ENCODE measurements at places on chromosomes 1 and 21.

DNA sequence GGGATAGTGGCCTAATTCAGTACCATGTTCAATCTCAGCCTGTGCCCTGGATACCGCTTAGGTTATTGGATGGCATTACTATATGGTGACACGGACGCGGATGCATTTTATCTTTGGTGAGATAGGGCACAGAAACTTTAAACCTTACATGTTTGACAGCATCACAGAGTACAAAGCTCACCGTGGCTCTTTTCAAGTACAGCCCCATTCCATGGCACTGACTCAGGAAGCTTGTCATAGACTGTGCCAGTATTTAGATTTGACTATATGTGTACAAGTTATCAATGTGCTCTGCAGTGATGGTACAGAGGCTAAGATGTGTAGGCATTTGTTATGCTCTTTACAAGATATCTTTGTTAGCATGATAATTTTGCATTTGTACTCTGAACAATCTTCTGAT lies 169.0 kb downstream of the RYR2 start:
- DNase-seq, result no peak

DNA sequence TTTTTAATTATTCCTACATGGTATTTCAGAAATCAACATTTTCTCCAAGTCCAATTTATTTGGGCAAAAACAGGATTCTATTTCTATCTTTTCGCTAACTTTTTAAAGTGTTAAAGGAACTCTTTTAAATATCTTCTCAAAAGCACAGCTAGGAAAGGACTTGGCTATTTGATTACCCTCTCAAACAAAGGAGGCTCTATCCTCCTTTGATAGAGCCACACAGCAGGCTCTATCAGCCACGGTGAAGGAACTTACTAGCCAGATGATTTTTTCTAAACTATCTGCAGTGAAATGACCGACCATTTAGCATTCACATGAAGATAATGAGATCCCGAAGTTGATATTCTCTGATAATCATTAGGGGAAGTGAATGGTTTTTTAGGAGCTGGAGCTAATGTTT lies 9.1 kb downstream of the ANGPTL7 start:
- no peak for DNase-seq

- DNase-seq, result no peak
Measured at GRCh38 chr1:151370211-151370911, 2.1 kb downstream of the SELENBP1 start.

DNA sequence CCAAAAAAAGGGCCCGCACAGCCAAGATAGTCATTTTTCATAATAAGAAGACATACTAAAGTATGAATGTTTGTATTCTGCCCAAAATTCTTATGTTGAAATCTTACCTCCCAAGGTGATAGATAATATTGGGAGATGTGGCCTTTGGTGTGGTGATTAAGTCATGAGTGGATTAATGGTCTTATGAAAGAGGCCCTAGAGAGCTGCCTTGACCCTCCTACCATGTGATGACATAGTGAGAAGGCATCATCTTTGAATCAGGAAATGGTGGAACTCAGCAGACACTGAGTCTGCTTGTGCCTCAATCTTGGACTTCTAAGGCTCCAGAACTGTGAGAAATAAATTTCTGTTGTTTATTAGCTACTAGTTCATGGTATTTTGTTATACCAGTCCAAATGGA lies 11.8 kb upstream of the RNPC3 start:
- DNase-seq, result peak; percentile 46

- DNase-seq, result no peak
Measured at GRCh38 chr21:26686705-26687104, 113.6 kb upstream of the CYYR1 start.

DNA sequence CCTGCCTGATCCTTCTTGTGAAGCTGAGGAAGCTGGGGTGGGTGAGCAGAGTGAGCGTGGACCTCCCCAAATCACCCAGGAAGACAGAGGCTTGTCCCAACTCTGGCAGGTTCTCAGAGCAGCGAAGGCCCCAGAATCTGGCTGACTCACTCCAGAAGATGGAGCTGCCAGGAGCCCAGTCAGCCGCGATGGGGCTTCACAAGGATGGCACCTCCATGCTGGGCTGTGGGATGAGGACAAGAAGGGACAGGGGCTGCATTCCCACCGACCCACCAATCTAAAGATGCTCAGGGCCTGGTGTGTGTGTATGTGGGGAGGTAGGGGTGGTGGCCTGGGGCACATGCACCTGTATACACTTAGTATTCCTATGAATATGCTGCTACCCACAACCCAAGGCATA lies 52.9 kb downstream of the ATP1A1 start:
- no peak for DNase-seq

DNA sequence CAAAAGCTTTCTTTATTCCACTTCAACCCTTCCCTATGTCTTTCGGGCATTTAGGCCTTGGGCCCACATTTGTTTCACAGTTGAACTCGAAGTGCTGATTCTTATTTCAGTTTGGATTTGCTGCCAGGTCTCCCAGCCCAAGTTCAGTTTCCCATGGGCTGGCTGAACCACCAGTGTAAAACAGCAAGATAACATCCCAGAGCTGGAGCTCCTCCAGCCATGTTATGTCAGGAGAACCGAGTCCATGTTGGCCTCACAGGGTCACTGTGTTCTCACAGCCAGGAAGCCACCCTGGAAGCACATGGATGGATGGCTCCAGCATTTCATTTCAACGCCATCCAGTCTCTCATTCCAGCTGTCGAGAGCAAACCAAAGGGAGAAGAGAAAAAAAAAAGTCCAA lies 45.2 kb upstream of the RXRG start:
- DNase-seq, result no peak

- no peak for DNase-seq
Measured at GRCh38 chr1:228400237-228400651, 6.4 kb downstream of the TRIM11 start.

DNA sequence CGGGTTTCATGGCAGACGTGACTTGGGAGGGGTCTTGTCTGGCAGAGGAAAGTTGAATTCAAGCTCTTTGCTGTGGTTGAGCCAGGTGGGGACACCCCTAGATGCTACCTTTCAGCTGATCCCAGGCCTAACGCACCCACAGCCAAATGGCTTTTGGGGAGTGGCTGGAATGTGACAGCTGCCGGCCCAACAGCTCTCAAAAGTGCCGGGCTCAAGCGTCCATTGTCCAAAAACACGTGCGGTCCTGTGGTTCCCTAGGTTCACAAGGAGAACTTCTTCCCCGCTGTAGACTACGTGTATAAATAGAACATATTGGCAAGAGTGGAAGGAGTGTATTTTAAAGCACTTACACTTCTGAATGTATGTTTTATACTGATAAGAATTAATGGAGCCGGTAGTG lies 87.1 kb upstream of the ARHGEF16 start:
- DNase-seq, result no peak

- DNase-seq, result no peak
Measured at GRCh38 chr1:228176461-228177182, 11.0 kb downstream of the IBA57 start.

- DNase-seq, result no peak
Measured at GRCh38 chr1:106072909-106073600, 983.4 kb upstream of the PRMT6 start.

DNA sequence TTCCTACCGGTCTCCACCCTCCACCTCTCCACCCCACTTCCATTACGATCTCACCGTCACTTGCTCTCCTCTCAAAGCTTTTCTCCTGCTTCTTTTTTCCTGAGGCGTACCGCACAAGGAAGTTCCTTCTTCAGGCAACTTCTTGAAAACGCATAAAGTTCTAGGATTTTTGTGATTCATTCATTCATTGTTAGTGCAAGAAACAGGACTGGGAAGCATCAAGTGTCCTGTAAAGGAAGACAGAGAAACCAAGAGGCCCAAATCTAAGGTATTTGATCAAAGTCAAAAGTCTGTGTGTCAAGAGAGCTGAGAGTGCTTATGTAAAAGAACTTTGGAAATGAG lies 1.3 kb upstream of the RCC2 start:
- DNase-seq, result no peak

GRCh38 chr1:21822349-21822748 lies 10.3 kb downstream of the LDLRAD2 start:
- peak; percentile 24 for DNase-seq

DNA sequence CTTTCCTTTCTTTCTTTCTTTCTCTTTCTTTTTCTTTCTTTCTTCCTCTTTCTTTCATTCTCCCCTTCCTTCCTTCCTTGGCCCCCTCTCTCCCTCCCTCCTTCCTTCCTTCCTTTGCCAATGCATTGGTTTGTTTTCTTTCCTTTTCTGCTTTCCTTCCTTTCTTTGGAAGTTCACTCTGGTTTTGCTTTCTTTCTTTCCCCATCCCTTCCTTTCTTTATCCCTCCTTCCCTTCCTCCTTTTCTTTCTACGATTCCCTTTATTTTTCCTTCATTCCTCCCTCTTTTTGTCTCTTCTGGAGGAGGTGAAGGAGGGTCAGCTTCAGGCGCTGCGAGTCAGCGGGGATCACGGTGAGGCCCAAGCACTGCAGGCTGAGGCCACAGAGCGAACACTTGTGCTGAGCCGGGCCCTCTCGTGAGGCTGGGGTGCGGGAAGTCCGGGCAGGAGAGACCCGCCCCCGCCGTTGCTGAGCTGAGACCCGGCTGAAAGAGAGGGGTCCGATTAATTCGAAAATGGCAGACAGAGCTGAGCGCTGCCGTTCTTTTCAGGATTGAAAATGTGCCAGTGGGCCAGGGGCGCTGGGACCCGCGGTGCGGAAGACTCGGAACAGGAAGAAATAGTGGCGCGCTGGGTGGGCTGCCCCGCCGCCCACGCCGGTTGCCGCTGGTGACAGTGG lies 1.5 kb downstream of the SIM2 start:
- DNase-seq, result no peak

- no peak for DNase-seq
Measured at GRCh38 chr1:216830424-216831210, 107.4 kb upstream of the ESRRG start.

GRCh38 chr1:112904071-112904830 lies 51.7 kb downstream of the SLC16A1 start:
- DNase-seq, result peak; percentile 76

DNA sequence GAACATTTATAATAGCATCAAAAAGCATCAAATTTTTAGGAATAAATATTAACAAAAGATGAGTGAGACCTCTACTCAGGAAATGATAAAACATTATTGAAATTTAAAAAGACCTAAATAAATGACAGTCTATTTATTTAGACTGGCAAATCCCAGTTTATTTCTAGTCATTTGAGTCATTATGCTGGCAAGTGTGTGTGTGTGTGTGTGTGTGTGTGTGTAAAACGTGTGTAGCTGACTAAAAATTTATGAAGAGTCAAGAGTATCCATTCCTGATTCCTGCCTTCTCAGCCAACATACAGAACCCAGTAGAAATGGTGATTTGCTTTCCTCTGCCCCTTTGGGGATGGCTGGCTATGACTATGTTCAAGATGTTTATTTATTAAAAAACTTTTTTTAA lies 46.2 kb downstream of the OSBPL9 start:
- no peak for DNase-seq

DNA sequence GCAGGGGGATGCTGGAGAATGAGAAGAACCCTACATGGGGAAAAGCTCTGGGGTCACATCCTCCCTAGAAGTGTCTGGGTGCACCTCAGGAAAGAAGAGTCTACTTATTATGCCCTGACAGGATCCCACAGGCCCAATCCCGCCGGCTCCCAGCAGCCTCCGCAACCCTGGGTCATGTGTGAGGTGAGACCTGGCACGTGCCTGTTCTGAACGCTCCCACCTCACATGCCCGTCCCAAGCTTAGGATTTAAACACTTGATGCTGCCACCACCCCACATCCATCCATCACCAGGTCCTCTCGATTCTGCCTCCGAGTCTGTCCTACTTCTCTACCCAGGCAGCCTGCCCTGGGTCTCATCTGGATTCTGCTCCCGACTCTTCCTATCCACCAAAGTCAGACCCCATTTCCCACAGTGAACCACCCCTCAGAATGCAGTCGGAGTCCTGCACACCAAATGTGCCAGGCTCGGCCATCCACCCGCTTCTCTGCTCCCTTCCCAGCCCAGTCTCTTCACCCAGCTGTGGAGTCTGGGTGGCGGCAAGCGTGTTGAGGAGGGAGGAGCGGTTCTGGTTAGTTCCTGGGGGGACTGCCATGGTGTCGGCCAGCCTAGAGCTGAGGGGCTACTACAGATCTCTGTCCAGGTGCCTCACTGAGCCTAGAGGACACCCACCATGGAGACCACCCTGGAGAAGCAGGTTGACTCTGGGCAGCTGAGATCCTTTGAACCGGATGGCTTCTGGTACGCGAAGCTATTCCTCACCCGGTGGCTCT lies 23.9 kb downstream of the SLC2A1 start:
- DNase-seq, result no peak

DNA sequence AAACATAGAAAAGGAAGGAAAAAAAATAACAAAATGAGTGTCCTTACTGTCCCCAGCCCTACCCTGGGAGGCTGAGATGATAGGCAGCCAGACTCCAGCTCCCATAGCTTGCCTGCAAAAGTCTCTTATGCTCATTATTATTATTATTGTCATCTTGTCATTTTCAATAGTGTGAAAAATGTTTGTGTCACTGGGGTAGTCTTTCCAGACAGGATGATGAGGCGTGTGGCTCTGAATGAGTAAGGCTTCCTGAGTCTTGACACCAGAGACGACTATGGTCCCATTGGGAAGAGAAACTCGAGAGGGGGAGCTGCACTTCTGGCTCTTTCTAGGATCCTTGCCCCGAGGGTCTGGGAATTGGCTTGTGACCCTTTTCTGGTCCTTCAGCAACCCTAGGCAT lies 1.1 kb upstream of the CYB561D1 start:
- no peak for DNase-seq

GRCh38 chr21:27362249-27362648 lies 395.4 kb upstream of the ADAMTS5 start:
- no peak for DNase-seq

GRCh38 chr1:8226747-8227146 lies 91.2 kb upstream of the SLC45A1 start:
- no peak for DNase-seq

DNA sequence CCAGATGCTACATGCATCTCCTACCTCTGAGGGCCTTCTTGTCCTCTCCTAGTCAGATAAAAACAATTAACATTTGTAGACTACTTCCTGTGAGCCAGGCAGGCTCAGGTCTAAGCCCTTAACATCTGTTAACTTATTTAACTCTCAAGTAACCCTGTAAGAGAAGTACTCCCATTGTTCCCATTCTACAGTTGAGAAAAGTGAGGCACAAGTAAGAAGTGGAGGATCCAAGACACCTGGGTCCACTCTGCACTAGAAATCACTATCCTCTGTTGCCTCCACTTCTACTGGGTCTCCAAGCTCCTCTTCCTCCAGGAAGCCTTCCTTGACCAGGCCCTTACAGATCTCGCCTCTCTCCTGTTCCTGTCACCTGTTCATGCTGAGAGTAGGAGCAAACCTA lies 9.7 kb downstream of the C1orf216 start:
- no peak for DNase-seq

- no peak for DNase-seq
Measured at GRCh38 chr1:5830771-5831599, 161.2 kb downstream of the NPHP4 start.

DNA sequence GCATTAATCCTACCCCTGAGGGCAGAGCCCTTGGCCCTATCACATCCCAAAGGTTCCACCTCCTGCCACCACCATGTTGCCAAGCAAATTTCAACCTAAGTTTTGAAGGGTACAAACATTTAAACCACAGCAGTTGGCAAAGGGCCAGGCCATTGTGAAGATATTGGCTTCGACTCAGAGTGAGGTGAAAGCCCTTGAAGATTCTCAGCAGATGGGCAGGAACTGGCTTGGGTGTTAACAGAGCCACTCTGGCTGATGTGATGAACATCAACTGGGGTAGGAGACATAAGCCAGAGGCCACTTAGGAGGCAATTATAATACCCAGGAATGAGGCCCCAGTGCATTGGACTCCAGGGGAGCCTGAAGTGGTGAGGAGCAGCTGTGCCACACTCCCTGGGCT lies 207.7 kb upstream of the KAZN start:
- no peak for DNase-seq

- DNase-seq, result no peak
Measured at GRCh38 chr1:23436520-23437354, 12.2 kb upstream of the TCEA3 start.
